ENCODE measurements at places on chromosomes 11 and 22.
A peak's percentile ranks its signal among the peaks of the same experiment; 100 is the strongest.

DNA sequence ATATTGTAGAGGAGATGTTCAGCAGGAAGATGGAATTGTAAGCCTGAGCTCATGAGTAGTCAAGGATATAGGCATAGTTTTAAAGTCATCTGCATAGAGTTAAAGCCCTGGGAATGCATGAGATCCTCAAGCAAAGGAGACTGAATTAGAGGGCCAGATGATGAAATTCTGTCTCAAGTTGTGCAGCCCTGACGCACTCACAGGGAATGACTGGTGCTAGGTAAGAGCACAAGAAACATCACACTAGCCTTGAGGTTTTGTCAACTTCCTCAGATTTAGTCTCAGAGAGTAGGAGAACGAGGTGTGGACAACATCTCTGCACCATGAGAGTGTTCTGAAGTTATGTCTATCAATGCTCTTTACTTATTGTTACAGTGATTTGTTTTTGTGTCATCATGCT lies 5.8 kb downstream of the RAB38 start:
- DNase-seq = no peak

DNA sequence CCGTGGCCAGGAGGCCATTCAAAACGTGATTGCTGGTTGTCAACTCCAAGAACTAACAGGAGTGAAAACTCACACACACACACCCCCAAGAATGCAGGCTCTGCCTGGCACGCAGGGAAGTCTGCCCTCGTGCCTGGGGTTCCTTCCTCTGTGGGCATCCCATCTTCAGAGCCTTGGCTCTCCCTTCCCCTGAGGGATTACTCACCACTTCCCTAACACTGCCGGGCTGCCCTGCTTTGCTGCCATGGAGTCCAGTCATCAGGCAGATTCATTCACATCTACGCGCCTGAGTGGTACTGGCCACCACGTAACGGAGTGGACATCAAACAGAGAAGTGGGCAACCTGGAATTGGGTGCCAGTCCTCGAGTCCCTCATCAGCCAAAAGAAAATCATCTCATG lies 120.7 kb upstream of the TMEM45B start:
- DNase-seq = no peak

- no peak for DNase-seq
Measured at GRCh38 chr11:91810871-91811270, 413.7 kb upstream of the FAT3 start.

GRCh38 chr11:10878408-10879214 lies 20.8 kb upstream of the ZBED5 start:
- no peak for DNase-seq

DNA sequence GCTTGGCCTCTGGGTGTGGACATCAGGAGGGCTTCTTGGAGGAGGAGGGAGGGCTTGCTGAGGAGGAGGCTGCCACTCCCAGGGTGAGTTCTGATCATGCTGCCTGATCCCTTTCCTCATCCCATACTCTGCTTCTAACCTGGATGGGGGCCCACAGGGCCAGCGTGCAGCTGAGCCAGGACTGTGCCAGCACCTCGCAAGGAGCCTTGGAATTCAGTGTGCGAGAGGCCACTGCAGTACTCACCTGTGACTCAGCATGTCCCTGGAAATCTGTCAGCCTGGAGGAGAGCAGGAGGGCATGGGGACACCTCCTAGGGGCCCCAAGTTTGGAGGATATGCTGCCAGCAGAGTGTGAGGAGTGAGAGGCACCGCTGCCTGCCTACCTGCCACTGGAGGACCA lies 4.2 kb upstream of the GAB4 start:
- DNase-seq = no peak

GRCh38 chr11:64100782-64101353 lies 65.0 kb downstream of the MACROD1 start:
- no peak for DNase-seq

GRCh38 chr11:118007040-118007439 lies 20.8 kb downstream of the IL10RA start:
- no peak for DNase-seq

- DNase-seq = no peak
Measured at GRCh38 chr11:125372088-125372487, 124.0 kb downstream of the FEZ1 start.

GRCh38 chr11:9736365-9736764 lies 72.5 kb downstream of the SWAP70 start:
- no peak for DNase-seq

GRCh38 chr11:82873919-82874333 lies 26.3 kb downstream of the PRCP start:
- DNase-seq = no peak

DNA sequence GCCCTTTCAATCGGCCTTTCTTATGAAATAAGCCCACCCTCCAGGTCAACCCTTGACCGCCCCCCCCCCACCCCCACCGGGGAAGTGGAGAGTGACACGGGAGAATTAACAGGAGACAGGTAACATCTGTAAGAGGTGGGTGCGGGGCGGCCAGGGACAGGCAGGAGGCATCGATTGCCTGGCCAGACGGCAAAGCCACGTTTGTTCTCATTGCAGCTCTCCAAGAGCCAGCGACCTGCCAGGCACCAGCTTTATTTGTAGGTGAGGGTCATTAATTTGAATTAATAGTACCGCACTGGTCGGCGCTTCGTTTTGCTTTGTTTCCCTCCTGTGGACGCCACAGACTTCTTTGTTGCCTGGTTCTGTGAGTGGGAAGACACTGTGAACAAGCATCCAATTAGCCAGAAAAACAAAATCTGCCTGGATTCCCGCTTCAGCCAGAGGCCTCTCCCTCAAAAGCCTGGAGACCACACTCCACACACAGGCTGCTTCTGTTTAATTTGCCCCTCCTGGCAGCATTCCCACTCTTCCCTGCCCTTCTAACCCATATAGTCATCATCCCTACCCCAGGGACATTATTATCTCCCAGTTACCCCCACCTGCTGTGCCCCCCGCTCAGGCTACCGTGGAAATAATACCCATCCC lies 104.5 kb upstream of the OPCML start:
- no peak for DNase-seq

DNA sequence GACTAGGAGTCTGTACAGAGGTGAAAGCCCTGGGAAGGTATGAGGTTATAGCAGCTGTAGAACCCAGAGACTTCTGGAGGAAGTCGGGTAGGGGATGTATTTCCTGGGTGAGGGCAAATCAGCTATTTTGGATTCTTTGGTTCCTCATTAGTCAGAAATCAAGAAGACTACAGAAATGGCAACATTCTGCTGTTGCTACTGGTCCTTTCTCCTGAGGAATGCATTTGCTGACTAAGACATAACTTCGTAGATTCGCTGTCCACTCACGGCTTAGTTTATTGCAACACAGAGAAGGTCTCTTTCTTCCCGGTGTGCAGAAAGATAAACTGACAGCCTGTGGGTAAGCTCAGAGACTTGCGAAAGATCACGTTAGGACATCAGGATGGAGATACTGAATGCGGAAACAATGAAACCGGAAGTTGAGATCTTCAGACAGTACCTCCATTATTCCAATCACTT lies 25.3 kb upstream of the SESN3 start:
- no peak for DNase-seq

- DNase-seq = no peak
Measured at GRCh38 chr11:91133361-91133760, 910.5 kb upstream of the CHORDC1 start.

DNA sequence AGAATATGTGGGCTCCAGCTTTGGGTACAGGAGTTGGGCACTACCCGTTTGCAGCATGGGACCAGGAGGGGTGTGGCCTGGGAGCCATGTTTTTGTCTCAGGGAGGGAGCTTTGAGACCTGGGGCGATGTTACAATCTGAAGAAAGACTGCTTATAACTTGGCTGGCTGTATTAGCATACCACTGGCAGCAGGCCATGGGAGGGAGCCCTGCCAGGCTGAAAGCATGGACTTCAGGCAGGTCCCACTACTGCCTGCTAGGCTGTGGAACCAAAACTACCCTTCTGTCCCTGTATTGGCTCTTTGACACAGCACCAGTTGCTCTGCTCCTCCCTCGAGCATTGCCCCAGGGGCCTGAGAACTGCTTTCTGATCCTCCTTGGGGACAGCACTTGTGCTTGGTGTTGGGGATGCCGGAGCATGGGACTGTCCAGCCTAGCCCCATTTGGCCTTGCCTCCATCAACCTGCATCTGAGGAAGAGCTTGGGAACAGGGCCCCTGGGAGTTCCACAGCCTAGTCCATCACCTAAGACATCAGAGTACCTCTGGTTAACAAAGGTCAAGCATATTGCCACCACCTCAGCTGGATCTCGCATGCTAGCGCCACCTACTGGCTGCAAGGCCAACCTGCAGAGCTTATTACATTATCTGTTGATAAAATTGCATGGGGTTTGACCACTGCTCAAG lies 217.4 kb downstream of the SBF2 start:
- DNase-seq = peak; percentile 6

DNA sequence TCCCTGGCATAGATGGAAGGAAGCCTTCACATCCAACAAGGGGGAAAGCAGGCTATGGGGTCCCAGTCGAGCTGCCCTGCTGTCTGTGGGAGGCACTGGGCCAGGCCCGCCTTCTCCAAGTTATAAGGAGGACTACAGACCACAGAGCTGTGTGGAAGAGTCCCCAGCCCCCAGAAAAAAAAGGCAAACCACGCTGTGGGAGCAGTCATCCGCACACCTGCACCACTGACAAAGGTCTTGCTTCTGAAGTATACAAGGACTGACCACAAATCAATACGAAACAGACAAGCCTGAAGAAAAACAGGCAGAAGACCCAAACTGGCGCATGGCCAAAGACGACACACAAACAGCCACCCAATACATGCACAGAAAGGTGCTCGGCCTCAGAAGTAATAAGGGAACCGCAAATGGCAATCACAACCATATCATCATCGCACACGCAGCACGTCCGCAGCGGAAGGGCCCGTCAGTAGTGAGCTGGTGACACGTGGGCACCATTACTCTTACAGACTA lies 384.1 kb downstream of the CTTN start:
- no peak for DNase-seq

DNA sequence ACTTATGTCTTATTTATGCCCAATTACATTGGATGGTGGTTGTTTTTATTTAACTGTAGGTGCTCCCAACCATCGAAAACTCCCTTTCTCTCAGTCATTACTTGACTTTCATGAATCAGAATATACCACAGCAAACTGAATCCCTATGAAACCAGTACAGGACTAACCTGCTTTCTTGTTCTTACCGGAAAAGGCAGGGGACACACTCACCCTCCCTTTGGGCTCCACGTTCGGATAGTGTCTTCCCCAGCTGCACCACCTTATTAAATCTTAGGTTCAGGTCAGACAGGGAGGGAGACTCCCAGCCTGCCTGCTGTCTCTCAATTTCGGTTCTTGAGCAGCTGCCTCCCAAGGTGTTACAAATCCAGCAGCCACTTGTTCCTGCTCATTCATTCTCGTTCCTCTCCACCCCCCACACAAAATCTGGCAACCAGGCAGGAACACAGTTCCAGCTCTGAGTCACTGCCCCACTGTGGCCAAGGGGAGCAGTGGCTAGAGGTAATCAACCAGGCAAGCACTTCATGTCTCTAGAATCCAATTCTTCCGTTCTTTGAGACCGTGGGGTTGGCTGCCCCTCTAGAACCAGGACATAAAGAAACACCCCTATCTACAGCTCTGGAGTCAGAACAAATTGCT lies 133.0 kb downstream of the PLEKHA7 start:
- no peak for DNase-seq

DNA sequence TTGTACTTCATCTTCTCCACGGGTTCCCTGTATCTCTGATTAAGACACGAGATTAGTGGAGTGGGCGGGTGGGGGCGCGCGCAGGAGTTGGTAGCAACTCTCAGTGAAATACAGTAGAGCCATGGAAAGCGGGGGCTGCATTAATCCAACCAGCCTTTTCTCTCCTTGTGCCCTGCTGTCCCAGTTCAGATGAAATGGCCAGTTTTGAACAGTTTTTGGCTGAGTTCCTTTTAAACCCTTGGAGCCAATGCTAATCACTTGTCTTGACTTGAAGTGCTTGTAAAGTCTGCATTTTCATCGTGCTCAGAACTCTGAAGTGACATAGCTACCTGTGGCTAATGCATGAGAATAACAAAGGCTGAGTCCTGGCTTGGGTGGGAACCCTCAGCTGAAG lies 734 bp upstream of the TMEM123 start:
- DNase-seq = peak; percentile 23

GRCh38 chr11:67582011-67582410 lies 1.6 kb upstream of the GSTP1 start:
- no peak for DNase-seq

GRCh38 chr11:69874178-69874983 lies 55.2 kb upstream of the FGF3 start:
- DNase-seq = no peak

GRCh38 chr11:110984147-110984546 lies 261.4 kb upstream of the POU2AF2 start:
- no peak for DNase-seq

DNA sequence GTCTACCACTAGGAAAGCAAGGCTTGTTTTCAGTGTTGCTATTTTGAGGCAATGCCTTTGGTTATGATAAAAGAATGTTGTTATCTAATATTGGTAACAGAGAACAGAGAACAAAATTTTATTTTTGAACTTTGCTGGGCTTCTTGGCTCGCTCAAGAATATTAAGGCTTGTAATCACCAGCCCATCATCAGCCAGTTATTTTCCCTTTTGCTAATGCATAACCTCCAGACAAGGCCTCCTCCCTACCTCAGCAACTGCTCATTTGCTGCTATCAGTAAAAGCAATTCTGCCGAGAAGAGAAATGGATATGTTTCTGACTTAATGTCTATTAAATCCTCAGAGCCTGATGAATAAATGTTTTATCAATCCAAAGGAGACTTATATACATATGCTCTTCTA lies 8.9 kb downstream of the MTMR2 start:
- DNase-seq = no peak

DNA sequence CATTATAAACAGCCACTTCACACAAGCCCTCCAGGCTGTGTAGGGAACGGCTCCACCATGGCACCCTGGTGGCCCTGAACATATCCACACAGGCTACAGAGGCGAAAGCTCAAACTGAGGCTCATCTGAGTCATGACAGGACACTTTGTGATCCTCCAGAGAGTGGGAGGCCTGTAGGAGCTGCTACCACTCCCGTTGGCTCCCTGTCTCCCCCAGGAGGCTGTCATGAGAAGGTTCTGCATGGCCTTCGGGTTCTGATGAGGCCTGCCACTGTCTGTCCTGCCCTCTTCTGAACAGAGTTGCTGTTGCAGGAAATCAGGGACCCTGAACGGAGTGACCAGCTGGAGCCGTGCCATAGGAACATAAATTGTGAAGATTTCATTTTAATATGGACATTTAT lies 23.8 kb upstream of the ALDH3B2 start:
- peak; percentile 3 for DNase-seq

DNA sequence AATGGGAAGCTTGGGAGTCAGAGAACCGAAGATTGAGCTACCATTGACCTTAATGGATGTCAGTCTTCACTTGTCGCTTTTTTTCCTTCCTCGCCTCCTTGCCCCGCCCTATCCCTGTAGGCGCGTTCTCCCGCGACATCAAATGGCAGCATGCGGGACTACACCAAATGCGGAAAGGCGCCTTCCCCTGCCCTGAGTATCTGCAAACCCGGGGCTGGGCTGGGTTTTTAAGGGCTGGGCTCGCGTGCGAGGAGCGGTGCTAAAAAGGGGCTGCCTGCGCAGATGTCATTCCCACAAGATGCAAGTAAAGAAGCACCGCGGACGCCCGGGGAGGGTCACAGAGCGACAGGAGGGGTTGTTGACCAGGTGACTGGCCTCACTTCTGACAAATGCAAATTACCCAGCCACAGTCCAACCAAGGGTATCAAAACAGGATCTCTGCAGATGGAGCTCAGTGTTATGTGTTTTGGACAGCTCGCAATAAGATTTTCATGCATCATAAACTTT lies 4.7 kb upstream of the FAM111B start:
- DNase-seq = peak; percentile 56

Data from activated CD4-positive, alpha-beta T cell treated with anti-CD3 and anti-CD28 coated beads for 24 hours (primary cell).